ENCODE measurements at places on chromosomes 2 and 18.

DNA sequence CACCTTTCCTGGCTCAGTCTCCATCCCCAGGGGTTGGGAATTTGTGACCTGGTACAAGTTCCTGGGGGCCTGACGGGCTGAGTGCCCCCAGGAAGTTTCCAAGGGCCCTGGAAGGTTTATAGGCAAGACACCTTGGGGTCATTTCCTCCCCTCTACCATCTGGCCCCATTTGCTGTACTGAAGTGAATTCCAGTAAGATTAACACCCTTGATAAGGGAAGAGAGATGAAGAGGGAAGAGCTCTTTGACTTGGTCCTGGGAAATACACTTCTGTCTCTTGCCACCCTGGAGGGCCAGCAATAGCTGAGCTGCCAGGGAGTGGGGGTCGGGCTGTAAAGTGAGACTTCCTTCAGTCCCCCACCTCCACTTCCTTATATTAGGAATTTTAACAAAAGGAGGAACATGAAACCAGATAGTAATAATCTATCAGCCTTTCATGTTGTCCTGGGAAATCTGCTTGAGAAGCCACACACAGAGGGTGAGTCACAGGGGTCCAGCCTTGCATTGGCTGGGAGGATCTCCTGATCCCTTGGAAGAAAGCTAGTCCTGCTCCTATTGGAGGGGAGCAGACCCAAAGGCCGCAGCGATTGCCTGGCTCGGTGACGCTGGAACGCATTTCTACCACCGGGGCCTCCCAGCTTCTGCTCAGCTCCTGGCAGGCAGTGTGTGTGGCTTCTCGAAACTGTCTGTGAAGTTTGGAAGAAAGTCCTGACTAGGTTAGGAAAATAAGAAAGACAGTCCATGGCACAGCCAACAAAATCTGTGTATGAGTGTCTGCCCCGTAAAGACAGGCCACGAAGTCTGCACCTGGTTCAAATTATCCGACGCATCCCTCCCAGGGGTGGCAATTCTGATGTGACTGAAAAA, 87.3 kb downstream of the ACAA2 start:
- no peak for DNase-seq

GRCh38 chr2:11367170-11367730, 22.8 kb upstream of the ROCK2 start:
- no peak for DNase-seq

- no peak for DNase-seq
Observed at GRCh38 chr2:78132391-78133370, 610.5 kb upstream of the LRRTM4 start.

DNA sequence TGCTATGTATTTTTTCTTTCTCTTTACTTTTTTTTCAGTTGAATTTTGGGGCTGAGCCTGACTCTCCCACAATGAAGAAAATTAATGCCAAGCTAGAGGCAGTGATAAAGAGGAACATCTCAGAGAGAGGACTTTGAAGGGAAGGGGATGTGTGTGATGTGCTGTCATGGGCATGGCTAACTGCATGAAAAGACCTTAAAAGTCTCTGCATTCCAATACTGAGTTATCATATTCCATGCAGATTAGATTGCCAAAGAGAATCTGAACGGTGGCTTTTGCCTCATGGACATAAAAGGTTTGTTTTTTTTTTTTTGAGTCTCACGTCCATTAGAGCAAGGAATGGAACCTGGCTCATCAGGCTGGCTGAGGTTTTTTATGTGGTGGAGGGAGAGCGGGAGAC, 213.9 kb downstream of the PIK3C3 start:
- no peak for DNase-seq

DNA sequence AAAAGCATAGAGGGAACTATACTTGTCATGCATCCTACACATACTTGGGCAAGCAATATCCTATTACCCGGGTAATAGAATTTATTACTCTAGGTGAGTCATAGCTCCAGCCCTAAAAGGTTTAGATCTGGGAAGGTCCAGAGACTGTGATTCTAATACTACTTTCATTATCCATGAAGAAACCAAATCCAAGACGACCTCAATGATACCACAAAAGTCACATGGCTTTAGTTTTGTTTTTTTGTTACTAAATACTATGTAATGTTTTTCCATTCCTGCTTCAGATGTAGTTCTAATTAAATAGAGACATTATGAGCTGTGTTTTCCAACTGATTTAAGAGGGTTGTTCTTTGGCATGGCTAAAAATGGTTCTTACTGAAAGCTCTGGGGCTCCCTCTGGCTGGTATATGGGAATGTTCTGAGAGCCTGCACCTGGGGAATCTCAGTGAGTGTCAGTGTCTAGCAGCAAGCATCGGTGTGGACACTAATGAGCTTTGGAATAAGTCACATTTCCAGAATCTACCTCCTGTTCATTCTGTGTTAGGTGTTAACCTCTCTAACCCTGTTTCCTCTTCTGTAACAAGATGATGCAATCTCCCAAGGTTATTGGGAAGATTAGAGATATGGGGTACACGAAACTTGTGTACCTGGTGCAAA, 20.5 kb upstream of the IL1RL2 start:
- no peak for DNase-seq

DNA sequence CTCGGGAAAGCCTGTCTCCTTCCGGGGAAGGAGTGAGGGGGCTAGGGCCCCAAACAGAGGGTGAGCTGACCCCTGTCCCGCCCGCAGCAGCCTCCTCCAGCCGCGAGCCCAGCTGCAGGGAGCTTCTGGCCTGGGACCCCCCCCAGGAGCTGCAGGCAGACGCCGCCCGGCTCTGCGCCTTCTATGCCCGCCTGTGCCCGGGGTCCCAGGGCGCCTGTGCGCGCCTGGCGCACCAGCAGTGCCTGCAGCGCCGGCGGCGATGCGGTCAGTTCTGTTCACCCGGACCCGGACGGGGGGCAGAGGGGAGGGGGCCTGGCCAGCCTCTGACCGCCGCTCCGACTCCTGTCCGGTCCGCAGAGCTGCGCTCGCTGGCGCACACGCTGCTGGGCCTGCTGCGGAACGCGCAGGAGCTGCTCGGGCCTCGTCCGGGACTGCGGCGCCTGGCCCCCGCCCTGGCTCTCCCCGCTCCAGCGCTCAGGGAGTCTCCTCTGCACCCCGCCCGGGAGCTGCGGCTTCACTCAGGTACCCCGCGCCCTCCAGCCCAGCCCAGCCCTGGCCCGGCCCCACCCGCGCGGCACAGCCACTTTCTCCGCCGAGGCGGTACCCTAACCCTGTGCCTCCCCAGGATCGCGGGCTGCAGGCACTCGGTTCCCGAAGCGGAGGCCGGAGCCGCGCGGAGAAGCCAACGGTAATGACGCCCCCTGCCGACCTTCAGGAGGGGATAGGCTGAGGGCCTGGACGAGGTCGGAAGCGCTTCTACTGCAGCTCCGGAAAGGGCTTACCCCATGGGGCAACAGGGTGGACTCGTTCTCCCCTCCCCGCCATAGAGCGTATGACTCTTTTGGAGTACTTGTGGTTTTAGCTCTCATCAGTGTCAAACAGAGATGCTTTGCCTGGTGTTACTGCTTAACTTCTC, 2.0 kb upstream of the CHRND start:
- DNase-seq, result no peak

DNA sequence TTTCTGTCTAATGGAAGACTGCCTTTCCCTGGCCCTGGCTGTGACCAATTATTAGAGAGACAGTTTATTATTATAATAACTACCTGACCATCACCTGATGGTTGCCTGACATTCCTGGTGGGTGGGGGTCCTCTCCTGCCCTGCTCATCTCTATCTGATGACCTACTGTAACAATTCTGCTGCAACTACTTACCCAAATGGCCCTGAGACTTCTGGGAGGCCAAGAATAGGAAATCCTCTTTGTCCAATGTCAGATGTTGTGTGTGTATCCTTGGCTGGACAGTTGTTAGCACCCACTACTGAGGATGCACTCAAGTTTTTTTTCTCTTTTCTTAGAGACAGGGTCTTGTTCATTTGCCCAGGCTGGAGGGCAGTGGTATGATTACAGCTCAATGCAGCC, 110.3 kb downstream of the DDX1 start:
- no peak for DNase-seq

DNA sequence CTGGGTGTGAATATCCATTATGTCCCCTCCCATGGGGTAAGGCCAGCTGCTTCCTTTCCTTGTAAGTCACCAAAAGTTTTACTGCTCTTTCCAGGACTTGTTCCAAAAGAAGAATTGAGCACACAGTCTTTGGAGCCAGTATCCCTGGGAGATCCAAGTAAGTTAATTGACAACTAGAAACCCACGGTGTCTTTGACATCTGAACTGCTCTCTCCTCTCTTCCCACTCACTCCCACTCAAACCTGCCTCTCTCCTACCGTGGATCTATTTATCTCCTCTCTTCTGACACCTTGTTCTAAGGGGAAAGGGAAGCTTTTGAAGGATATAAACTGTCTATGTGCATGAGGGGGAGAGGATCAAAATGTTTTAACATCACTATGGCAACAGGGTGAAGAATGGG, 86.7 kb downstream of the VIT start:
- DNase-seq, result no peak

- no peak for DNase-seq
Observed at GRCh38 chr18:31077878-31078277, 24.3 kb downstream of the DSC2 start.

DNA sequence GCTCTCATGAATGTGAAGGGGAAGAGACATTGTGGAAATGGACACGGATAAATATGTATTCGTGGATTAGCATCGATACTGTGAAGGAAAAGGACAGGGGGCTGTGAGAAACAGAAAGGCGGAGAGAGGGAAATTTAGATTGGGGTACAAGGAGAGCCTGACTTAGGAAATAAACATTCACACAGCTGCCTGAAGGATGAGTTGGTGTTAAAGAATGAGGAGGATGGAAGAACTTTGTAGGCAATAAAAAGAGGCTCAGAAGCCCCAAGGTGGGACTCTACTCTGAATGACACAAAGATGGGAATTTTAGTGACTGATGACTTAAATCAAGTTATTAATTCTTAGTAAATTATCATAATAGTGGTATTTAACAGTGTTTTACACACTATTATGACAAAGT, 10.1 kb downstream of the MYO1B start:
- no peak for DNase-seq

- peak; percentile 55 for DNase-seq
Observed at GRCh38 chr2:225041207-225041850, 939 bp downstream of the DOCK10 start.

DNA sequence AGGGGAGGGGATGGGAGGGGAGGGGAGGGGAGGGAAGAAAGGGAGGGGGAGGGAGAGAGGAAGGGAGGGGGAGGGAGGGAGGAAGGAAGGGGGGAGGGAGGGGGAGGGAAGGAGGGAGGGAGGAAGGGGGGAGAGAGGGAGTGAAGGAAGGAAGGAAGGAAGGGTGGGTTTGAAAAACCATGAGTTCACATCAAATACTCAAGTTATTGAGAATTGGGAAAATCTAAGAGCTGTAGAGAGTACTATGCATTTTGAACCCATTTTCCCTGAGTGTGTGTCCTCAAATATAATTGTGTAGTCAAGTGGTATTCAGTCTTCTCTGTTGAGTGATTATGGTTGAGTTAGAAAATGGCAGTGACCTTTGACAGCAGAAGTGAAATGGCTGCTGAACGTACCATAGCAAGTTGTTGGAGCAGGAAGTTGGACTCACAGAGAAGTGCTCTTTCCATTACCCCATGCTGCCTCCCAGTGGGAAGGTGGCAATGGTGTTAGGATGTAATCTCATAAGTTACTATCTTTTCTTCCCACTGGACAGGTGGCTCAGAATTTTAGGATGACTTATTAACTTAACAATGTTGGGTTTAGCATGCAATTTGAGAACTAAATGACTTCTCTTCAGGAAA, 214.6 kb downstream of the SETBP1 start:
- no peak for DNase-seq

- no peak for DNase-seq
Observed at GRCh38 chr2:213766465-213766901, 482.2 kb downstream of the SPAG16 start.

DNA sequence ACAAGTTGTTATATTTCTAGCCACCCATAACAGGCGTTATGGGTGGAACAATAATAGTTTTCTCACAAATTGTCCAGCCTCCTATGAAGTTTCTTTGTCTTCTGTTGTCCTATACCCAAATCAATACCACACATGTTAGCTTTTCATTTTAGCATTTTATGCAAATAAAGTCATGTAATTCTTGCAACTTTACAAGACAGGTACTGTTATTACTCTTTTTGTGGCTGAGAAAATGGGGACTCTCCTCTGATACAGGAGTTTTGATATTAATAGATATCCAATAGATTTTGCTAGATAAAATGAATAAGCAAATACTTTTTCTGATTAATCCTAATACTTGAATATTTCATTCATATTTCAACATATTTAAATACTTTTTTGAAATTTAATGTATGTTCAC, 151.0 kb downstream of the PMAIP1 start:
- DNase-seq, result no peak

GRCh38 chr2:197673106-197673505, 2.3 kb downstream of the RFTN2 start:
- no peak for DNase-seq

- DNase-seq, result no peak
Observed at GRCh38 chr2:235106874-235107639, 155.2 kb downstream of the SH3BP4 start.

GRCh38 chr2:203645831-203646230, 60.6 kb upstream of the CD28 start:
- DNase-seq, result no peak

DNA sequence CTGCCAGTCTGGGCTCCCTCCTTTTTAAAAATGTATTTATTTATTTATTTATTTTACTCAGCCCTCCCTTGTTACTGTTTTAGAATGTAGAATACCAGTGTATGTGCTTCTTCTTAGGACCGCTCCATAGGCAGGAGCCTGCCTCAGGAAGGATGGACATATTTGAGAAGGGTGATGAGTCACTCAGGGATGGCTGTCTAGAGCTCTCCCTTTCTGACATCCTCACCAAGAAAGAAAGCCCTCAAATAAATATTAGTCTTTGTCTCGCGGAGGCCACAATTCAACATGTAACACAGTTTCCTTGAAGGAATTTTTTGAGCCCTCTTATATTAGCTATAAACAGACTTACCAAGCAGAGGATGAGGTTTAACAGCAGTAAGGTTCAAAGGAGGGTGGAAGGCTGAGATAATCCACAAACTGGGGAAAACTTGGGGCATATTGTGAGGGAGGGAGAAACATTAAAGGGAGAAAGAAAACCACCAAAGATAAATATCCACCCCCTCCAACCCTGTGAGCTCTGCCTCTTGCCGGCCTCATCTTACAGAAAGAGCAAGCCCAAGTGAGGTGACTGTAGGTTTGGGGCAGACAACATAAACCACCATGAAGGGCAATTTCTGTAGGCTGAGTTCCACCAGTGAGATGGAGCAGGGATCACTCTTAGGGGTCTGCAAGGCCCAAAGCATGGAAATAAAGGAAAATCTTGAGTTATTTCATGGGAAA, 163.4 kb downstream of the LRRTM1 start:
- DNase-seq, result no peak

DNA sequence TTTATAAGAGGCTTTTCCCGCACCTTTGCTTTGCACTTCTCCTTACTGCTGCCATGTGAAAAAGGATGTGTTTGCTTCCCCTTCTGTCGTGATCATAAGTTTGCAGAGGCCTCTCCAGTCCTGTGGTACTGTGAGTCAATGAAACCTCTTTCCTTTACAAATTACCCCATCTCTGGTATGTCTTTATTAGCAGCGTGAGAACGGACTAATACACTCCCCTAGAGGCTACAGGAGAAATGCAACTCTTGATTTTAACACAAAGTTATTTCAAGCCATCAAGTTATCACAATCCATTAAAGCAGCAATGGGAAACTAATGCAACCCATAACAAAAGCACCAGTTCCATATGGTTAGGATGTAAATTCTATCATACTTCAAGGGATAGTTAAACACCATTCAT, 1378.8 kb upstream of the DDX18 start:
- no peak for DNase-seq
